ENCODE measurements at places on chromosomes 3 and 15.

GRCh38 chr3:42202217-42202865, 63.6 kb downstream of the CCK start:
- no peak for DNase-seq

- no peak for DNase-seq
Observed at GRCh38 chr3:37228749-37229148, 54.4 kb upstream of the LRRFIP2 start.

DNA sequence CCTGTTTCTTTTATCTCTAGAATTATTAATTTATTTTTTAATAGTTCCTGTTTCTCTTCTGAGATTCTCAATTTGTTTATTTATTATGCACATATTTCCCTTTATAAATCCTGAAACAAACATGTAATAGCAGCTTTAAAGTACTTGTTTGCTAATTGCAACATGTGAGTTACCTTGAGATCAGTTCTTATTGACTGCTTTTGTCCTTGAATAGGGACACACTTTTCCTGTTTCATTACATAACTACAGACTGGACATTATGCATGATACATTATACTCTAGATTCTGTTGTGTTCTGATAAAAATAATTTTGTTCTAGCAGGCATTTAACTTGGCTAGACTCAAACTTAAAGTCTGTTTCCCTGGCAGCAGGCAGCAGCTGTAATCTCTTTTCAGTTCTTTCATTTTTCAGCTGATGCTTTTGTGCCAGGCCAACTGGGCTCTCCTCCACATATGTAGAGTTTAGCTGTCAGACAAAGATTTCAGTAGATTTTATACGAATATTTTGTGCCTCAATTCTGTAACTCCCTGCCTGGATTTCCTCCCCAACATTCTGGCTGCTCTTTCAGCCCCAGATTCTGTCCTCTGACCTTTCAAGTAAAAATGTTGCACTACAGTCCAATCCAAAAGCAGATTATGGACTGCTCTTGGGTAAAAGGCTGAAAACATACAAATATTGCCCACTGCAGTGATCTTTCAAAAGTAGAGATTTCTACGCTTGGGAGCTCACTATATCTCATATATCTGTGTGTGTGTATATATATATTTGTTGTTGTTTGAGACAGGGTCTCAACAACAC, 41.9 kb downstream of the PCOLCE2 start:
- DNase-seq: no peak

GRCh38 chr3:48209445-48209844, 13.8 kb upstream of the CAMP start:
- no peak for DNase-seq

DNA sequence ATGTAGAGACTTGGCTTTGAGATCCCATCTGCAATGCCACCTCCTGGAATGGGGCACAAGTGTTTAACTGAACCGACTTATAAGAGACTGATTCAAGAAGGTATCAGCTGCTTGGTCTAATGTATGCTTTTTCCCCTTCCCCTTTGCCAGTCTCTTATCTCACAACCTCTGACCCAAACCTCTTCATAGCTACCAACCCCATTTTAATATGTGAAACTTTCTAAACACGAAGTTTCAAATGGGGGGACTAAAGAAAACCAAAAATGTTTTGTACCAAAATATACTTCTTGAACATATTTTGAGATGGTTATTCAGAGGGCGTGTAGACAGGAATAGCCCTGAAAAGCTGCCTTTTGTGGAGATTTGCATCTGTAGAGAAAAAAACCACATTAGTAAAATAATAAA, 73.1 kb downstream of the OXSM start:
- no peak for DNase-seq

DNA sequence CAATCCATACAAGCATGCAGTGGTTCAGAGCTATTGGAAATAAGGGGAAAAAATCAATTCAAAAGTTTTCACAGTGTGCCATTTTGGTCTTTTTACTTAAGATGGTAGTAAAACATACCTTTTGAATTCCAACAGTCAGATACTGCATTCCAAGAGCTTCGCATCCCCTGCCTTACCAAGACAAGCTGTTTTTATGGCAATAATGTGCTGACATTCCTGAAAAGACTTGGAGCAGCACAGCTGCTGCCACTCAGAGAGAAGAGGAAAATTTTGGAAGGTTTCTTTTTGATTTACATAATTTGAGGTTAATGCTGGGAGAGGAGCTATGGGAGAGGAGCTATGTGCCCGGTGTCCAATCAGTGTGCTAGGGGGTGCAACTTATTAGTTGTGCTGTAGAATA, 148.3 kb downstream of the FEZF2 start:
- DNase-seq: no peak

GRCh38 chr15:95458721-95459120, 871.8 kb upstream of the NR2F2 start:
- no peak for DNase-seq

GRCh38 chr15:83843471-83843871, 189.5 kb downstream of the ADAMTSL3 start:
- no peak for DNase-seq

DNA sequence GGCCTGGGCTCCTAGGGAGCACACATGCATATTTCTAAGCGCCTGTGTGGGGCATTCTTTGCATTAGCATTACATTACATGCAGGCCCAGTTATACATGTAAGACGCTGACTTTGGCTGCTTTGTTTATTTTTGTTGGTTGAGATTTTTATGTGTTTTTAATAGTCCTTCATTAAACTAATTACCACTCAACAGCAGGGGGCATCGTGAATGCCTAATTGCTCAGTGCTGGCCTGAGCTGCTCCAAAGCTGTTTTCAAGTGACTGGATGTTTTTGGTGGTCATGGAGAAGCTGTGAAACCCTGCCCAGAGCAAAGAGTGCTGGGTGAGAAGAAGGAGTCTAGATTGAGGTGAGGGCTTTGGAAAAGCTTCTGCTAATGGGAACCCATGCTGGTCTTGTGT, 41.5 kb downstream of the GPD1L start:
- DNase-seq: no peak

GRCh38 chr3:105274536-105274935, 92.2 kb upstream of the ALCAM start:
- DNase-seq: no peak

- no peak for DNase-seq
Observed at GRCh38 chr15:73539212-73540128, 93.7 kb downstream of the NPTN start.

DNA sequence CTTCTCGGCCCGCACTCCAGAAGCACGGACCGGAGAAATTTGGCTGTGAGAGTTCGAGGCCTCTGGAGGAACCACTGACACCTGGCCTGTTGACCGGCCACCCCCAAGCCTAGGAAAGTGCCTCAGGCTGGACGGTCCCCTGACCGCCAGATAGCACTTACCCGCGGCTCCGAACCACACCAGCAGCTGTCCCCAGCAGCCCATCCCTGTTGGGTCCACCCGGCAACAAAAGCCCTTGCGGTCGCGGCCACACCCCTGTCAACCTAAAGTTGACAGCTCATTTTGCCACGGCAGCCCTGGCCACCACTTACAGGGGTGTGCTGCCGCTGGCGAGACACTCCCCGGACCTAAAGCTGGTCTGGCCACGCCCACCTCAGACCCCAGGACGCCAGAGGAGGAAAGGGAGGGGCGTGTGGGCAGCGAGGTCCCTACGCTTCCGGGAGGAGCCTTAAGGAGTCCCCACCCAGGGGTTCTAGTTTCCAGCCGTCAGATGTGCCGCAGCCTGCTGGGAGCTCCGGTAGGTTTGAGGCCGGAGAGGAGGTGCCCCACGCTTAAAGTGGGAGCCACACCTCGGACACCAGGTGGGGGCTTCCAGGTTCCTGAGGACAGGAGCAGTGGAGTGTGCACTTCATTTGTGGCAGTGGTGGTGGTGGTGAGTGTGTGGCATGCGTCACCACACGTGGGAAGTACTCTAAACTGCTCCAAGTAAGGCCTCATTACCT, at the start of gene LTK:
Gene LTK (minus strand): TSS at position 322 of the 722 bp plus-strand sequence. CDS start 118 bp downstream, at position 204.
- DNase-seq: no peak

GRCh38 chr3:177237206-177237605, 39.9 kb upstream of the TBL1XR1 start:
- no peak for DNase-seq

DNA sequence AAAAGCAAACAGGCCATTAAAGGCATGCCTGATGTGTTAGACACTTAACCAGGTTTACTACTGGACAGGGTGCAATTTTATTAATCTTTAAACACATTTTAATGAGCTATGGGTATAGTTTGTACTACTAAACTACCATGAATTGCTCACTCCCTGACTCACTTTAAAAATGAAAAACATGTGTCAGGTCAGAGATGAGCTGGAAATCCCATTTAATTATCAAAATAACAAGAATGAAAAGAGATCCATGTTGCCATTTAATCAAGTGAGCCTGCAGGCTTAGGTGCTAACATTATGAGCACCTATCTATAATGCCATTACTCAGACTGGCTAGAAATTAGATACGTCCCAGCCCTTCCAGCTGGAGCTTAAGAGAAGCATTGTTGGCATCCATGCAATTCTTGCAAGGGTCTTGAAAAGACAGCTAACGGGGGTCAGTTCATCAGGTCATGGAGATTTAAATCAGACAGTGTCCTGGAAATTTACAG, 224.4 kb downstream of the THRB start:
- no peak for DNase-seq

GRCh38 chr3:94440767-94441493, 378.1 kb downstream of the NSUN3 start:
- DNase-seq: peak; percentile 21

DNA sequence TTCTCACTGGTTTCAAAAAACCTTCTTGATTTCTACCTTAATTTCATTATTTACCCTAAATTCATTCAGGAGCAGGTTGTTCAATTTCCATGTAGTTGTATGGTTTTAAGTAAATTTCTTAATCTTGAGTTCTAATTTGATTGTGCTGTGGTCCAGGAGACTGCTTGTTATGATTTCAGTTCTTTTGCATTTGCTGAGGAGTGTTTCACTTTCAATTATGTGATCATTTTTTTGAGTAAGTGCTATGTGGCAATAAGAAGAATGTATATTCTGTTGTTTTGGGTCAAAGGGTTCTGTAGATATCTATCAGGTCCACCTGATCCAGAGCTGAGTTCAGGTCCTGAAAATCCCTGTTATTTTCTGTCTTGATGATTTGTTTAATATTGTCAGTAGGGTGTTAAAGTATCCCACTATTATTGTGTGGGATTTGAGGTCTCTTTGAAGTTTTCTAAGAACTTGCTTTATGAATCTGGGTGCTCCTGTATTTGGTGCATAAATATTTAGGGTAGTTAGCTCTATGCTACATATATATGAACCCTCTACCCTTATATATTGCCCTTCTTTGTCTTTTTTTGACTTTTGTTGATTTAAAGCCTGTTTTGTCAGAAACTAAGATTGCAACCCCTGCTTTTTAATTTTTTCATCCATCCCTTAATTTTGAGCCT, 158.4 kb upstream of the TPRG1 start:
- no peak for DNase-seq

GRCh38 chr15:90960298-90961091, 5.8 kb downstream of the RCCD1 start:
- DNase-seq: no peak

DNA sequence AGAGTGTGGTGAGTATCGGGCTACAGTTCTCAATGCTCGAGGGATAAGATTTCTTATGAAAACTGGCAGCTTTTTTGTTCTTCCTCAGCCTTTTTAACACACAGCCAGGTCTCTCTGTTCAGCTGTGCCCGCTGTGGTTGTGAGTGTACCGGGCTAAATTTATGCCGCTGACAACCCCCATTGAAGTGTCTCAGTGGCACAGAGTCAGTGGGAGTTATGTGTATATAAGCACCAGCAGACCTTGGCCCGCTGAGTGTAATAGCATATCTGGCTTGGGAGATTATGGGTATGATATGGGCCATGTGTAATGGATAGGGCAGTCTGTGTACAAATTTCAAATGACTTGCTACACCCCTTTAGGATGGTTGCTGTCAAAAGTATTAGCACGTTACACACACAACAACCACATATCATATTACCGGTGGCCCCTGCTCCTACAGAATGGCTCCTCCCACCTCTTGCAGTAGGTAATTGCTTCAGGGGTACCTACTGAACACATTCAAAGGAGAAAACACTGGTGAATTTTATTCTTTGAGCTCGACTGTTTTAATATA, 26.9 kb upstream of the NR2F2 start:
- no peak for DNase-seq

DNA sequence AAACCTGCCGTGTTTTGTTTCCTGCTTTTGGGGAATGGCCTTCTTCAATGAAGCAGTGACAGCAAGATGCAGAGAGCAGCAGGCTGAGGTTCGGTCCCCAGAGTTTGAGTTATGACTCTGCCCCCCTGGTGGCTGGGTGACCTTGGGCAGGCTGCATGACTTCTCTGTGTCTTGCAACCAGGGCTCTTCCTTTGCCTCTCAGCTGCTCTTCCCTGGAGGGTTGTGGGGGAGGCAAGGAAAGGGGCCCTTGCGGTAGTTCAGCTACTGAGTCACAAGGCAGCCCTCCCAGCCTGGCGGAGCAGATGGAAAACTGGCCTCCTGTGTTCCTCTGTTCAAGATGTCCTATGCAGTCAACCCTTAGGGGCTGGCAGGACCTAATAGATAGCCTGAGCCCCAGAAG, 17.1 kb downstream of the CTXND1 start:
- peak; percentile 44 for DNase-seq

DNA sequence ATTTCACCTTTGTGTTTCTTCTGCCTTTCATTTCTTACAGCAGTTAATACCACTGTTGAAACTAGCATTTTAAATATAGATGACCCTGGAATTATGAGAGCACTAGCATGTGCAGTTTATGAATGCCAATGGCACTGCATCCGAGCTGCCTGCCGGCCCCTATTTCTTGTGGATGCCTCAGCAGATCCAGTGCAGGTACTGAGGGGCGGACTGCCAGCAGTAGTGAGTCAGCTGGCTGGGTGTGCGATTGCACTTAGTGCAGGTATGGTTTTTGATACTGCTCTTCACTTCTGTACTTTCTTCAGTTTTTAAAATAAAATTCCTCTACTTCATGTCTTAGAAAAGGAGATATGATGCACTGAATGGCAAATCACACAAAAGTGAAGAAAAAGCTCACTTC, 453.0 kb downstream of the DIPK2A start:
- no peak for DNase-seq

DNA sequence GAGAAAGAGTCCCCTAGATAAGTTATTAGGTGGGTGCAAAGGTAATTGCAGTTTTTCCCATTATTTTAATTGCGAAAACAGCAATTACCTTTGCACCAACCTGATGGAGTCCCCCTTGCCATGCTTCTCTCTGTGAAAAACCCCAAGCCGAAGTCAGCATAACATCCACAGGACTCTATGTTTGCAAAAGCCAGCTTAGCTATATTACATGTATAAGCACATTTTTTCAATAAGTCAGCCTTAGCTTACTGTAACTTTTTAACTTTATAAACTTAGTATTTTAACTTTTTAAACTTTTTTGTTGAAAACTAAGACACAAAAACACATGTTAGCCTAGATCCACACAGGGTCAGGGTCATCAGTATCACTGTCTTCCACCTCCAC, 21.4 kb upstream of the MUC20 start:
- no peak for DNase-seq

GRCh38 chr3:120443626-120444123, 7.1 kb downstream of the FSTL1 start:
- no peak for DNase-seq

GRCh38 chr3:50478671-50479260, 24.7 kb downstream of the CACNA2D2 start:
- no peak for DNase-seq

Measured in 8988T (cell line).